ENCODE measurements at places on chromosomes 4 and X.

DNA sequence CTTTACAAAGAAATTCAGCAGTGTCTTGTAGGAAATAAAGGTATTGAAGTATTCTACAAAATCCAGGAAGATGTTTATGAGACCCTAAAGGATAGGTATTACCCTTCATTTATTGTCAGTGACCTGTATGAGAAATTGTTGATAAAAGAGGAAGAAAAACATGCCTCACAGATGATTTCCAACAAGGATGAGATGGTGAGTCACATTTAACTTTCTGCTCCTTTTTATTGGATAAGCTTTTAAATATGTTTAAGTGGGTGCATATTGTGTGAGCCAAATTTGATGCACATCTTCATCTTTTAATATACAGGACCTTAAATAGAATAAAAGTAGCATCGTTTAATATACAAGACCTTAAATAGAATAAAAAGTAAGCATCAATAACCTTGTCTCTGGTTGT lies 72.1 kb downstream of the LRP2BP start:
- DNase-seq, result no peak

GRCh38 chr4:184416913-184417734 lies 57.2 kb downstream of the IRF2 start:
- no peak for DNase-seq

DNA sequence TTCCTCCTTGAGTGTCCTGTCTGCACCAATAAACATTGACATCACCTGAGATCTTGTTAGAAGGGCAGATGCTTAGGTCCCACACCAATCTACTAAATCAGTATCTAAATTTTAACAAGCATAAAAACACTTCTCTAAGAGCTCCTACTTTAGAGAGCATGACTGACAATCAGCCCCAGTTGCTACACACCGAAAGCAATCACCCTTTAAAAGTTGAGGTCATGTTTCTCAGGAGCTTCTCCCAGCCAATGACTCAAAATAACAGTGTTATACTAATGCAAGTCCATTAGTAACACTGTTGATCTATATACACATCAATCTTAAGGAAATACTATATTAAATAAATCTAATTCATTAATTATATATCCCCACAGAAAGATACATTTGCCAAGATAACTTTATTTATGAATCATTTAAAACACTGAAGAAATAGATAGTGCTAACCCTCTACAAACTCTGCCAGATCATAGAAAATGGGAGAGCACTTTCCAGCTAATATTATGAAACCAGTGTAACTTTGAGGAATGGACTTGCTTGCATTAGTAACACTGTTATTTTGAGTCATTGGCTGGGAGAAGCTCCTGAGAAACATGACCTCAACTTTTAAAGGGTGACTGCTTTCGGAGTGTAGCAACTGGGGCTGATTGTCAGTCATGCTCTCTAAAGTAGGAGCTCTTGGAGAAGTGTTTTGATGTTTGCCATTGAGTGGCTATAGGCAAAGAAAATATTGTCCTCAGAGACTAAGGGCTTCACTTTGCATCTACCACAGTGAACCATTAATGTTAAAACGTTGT lies 109.8 kb upstream of the HDX start:
- DNase-seq, result no peak

DNA sequence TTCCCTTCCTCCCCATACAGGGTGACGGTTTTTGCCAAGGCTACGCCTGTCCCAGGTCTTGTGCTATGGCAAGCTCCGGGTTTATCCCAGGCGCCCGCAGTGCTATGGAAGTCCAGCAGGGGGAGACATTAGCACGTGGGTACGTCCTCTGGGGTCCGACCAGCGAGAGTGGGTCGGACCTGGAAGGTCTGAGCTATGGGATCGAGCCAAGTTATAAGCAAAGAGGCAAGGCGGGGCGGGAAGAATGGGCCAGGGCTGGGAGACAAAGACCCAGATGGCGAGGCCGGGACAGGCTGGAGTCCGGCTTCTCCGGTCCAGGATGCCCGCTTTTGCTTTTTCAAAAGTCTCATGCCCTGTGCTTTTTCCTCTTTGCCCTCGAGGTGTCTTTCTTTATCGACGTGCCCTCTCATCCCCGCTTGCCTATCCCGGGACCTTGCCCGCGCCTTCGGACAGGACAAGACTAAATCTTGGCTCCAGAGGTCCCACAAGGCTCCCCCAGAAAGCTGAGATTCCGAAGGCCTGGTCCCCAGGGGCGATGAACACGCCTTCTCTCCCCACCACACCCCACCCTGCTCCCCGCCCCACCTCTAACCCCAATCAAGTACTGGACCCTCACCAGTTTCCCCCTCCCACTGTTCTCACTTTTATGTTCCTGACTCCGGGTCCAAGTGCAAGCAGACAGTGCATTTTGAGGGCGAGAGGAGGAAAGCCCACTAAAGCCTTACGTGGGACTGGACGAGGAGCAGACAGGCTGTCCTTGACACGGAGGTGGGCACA lies 785 bp upstream of the EFNB1 start:
- peak; percentile 7 for DNase-seq

Measured in KG1 (cell line).